CD8-positive, alpha-beta memory T cell (primary cell): ENCODE measurements at places on chromosomes 3 and 15.

GRCh38 chr15:59491062-59491461, 53.1 kb downstream of the FAM81A start:
- no peak for DNase-seq

- DNase-seq = peak; percentile 41
Observed at GRCh38 chr15:70096215-70097062, 1.3 kb downstream of the TLE3 start.

- DNase-seq = no peak
Observed at GRCh38 chr3:191008074-191008473, 145.6 kb upstream of the GMNC start.

GRCh38 chr3:196207833-196208607, 3.2 kb downstream of the ZDHHC19 start:
- DNase-seq = peak; percentile 63

DNA sequence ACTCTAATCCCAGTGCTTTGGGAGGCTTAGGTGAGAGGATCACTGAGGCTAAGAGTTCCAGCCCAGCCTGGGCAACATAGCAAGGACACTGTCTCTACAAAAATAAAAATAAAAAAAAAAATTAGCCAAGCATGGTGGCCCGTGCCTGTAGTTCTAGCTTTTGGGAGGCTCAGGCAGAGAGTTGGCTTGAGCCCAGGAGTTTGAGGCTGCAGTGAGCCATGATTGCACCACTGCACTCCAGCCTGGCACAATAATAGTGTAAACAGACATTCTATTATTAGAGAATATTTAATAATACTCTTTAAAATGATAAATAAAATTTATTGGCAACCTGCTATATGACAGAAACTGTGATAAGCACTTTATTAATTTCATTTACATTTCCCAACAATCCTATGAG, 908.9 kb downstream of the TUSC7 start:
- no peak for DNase-seq

GRCh38 chr3:167113035-167113830, 266.9 kb downstream of the ZBBX start:
- DNase-seq = no peak

DNA sequence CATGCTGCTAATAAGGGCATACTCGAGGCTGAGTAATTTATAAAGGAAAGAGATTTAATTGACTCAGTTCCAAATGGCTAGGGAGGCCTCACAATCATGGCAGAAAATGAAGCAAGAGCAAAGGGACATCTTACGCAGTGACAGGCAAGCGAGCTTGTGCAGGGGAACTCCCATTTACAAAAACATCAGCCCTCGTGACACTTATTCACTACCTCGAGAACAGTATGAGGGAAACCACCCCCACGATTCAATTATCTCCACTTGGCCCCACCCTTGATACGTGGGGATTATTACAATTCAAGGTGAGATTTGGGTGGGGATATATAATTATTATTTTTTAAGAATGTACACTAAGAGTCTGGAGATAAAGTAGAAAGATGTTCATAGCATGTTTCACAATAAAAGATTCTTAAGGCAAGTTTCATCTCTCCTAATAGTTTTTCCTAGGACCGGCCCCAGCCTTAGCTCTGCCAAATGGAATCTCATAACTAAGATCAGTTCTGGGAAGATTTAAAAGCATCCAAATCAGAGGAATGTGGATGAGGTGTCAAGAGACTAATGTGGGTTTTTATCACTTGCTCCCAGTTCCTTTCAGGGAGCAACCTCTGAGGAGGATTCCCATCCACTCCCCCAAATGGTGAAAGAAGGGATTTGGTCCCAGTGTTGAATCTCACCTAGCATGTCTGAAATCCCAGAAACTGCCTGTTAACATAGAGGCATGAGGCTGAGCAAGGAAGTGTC, 221.0 kb downstream of the ZMAT3 start:
- DNase-seq = no peak

- no peak for DNase-seq
Observed at GRCh38 chr15:40754574-40754882, 526 bp downstream of the RMDN3 start.

GRCh38 chr15:63587527-63587926, 9.7 kb upstream of the FBXL22 start:
- DNase-seq = no peak

DNA sequence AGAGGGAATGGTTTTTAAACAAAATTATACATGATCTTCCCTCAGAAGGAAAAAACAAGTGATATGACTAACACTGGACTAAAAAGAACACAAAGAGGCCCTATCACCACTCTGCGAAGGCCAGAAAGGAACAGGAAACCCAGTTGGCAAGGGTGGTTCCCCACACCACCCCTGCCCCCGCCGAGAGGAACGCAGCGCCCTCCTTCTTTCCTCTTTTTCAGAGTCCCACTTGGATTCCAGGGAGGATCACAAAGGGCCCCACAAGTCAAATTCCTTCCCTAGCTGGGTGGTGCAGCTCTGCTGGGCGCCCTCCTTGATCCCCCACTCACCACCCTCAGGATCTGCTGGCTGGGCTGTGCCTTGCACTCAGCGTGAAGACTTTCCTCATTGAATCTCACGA, 29.8 kb downstream of the PLA1A start:
- DNase-seq = no peak

GRCh38 chr3:186985661-186986364, 55.5 kb downstream of the ST6GAL1 start:
- no peak for DNase-seq

DNA sequence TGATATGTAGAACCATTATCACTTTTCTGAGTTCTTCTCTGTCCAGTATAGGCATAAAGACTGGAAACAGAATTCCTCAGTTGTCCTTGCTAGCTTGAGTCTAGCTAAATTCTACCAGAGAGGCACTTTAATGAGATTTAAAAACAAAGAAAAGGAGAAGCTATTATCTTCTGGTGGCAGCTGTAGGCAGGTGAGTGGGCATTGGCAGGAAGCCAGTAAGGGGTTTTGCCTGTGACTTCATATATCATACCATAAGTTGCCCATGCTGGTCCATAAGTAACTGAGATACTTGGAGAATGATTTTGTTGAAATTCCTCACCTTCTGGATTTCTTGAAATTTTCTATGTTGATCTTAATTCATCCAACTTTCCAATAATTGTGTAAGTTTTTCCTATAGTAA, 402.3 kb upstream of the TGFBR2 start:
- DNase-seq = no peak

GRCh38 chr3:122235147-122235546, 51.7 kb downstream of the CASR start:
- no peak for DNase-seq

DNA sequence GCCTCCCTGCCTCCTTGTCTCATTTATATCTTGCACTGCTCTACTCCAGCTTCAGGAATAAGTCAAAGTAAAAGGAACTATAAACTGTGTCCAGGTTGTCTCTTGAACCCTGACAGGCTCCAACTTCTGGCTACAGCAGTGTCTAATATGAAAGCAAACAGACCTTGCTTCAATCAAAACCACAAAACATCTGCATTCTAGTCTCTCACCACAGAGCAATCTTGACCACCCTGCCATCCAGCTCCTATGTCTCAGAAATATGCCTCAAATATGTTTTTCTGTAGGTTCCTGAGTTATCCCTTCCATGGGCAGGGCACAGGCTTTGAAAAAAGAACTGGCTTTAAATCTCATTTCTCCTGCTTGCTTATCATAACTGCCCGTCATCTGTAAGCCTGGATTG, 13.0 kb upstream of the RAMAC start:
- no peak for DNase-seq

GRCh38 chr3:72613871-72614270, 234.4 kb downstream of the SHQ1 start:
- DNase-seq = no peak

GRCh38 chr3:73661265-73661664, 36.5 kb upstream of the PDZRN3 start:
- no peak for DNase-seq
